Activated CD4-positive, alpha-beta T cell treated with anti-CD3 and anti-CD28 coated beads for 1 hour (primary cell): ENCODE measurements at places on chromosomes 3 and 15.

- no peak for DNase-seq
These were observed 33.6 kb downstream of the SPATA12 start for GRCh38 chr3:57093971-57094535.

DNA sequence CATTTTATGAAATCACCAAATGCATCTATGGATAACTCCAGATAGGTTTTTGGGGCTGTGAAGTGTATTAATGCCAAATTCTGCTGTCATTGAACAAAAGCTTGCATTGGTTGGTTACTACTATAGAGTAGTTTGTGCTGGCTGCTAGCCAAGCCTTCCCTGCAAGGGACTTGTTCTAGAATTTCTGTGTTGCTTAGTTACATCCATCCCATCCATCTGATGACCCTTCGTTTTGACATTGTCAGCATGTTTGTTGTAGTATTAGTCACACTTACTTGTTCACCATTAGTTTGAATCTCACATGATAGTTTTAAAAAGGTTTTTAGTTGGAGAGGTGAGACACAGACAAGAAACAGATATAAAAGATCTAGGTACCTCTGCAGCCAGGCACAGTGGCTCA, 7.0 kb upstream of the NIPA2 start:
- no peak for DNase-seq

DNA sequence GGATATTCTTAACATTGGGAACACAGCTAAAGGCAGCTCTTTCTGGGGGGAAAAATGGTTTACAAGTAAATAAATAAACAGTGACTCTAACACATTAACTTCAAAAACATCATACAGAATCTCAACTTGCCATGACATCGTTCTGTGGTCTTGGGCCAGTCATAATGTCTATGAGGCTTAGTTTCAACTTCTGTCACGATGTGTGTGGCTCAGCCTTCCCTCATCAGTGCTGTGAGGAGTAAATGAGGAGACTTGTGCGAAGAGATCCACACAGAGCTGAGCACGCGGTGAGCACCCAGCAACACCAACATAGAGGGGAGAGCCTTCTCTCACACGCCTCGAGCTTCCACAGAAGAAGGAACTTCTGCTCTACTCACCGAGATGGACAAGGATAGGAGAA, 49.0 kb downstream of the DZIP1L start:
- DNase-seq, result no peak

GRCh38 chr3:191352014-191352413, 21.7 kb upstream of the UTS2B start:
- DNase-seq, result no peak

DNA sequence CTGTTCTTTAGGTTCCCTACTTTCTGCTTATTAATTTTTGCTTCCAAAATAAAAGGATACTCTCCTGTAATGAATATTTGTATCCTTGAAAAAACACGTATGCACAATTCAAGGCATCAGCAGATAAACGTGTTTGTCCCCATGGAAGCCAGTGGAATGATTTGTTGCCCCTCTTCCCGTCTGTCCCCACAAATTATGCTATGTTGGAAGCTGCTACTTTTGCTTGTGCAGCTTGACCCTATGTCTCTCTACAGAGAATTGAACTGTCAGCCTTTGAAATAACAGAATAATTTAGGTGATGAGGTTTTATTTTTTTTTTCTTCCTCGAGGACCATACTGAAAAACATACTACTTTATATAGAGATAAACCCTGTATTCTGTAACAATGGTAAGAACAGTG, 401.5 kb upstream of the GOLIM4 start:
- DNase-seq, result no peak

GRCh38 chr3:10548992-10549391, 43.6 kb upstream of the ATP2B2 start:
- no peak for DNase-seq

- DNase-seq, result no peak
These were observed 1403.1 kb upstream of the ALCAM start for GRCh38 chr3:103963599-103963998.

GRCh38 chr3:32401556-32402081, 10.0 kb downstream of the CMTM7 start:
- peak; percentile 48 for DNase-seq

DNA sequence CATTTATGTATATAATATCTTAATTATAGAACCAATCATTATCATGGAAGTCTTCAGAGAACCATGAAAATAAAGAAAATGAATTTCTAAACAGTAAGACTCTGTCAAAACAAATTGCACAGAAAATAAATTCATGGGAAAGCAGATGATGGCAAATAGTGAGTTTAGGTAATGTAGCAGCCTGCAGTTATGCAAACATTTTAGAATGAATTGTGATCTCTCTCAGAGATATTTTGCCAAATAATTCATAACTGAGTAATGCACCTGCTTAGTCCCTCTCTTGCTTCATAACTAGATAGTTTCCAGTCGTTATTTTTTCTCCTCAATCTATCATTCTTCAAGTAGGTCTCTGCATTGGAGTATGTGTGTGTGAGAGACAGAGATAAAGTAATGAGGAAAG, 492.7 kb upstream of the THBS1 start:
- DNase-seq, result no peak

GRCh38 chr3:143951351-143951971, 20.2 kb upstream of the DIPK2A start:
- no peak for DNase-seq

DNA sequence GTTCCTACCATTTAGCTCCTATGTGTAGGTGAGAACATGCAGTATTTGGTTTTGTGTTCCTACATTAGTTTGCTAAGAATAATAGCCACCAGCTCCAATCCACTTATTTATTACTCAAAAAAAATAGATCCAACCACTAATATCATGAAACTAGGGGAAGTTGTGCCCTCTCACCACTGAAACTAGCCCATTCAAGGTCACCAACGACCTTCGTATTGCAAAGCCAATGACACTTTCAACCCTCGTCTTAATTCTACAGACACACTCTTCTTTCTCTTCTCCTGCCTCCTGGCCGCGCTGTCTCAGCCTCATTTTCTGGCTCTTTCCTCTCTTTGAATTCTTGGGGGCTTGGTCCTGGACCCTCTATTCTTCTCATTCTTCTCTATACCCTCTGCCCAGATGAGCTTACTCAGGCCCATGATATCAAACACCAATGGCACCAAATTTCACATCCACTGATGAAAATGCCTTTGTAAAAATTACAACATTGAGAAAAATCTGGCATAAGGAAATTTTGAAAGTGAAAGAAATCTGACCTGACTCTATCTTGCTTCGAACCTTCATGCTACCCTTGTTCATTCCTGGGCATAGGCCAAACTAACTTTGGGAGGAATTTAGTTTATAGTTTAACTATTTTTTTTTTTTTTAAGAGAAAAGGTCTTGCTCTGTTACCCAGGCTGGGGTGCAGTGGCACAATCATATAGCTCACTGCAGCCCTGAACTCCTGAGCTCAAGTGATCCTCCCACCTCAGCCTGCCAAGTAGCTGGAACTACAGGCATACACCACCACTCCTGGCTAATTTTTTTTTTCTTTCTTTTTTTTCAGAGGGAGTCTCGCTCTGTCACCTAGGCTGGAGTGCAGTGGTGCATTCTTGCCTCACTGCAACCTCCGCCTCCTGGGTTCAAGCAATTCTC, 25.4 kb upstream of the LIMD1 start:
- no peak for DNase-seq

DNA sequence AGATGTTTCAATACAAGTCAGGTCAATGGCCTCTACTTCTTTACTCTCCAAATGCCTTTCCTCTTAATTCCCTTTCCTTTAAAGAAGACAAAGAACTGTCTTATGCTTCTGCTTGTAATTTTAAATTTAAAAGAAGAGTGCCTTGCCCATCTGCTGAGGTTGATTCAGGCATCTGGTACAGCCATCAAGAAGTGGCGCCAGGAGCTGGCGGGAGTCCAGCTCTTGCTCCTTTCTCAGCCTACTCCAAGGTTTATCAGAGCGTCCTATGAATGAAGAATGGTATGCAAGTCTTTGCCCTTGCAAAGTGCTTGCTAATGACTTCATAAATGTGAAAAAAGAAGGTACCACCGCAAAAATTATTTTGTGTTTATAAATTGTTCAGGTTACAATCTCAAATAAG, 294.6 kb upstream of the TGFBR2 start:
- no peak for DNase-seq
